Hematopoietic multipotent progenitor cell treated with erythropoietin and hydrocortisone succinate and interleukin-3 and kit ligand, for 8 days (in vitro differentiated cells): ENCODE measurements at places on chromosomes 3 and 15.

GRCh38 chr3:30155755-30156154, 450.6 kb upstream of the TGFBR2 start:
- no peak for DNase-seq

- no peak for DNase-seq
Observed at GRCh38 chr3:14359348-14359747, 43.1 kb upstream of the SLC6A6 start.

GRCh38 chr15:77853008-77853328, 220.3 kb upstream of the LINGO1 start:
- no peak for DNase-seq

DNA sequence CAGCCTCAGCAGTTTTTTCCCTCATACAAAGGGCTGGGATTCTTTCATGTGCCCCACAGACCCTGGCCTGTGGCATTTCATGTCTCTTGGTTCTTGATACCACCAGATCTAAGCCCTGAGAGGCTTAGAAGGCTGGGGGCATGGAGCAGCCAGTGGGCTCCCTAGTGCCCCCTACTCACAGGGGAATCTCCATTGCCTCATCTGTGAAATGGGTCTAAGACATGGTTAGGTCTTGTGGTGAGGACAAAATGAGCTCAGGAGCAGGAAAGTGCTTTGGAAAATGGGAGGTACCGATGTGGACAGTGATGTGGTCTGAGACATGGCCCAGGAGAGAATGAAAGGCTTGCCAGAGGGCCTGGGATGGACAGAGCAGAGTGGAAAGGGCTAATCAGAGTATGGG, 94.3 kb downstream of the SMAD6 start:
- no peak for DNase-seq

DNA sequence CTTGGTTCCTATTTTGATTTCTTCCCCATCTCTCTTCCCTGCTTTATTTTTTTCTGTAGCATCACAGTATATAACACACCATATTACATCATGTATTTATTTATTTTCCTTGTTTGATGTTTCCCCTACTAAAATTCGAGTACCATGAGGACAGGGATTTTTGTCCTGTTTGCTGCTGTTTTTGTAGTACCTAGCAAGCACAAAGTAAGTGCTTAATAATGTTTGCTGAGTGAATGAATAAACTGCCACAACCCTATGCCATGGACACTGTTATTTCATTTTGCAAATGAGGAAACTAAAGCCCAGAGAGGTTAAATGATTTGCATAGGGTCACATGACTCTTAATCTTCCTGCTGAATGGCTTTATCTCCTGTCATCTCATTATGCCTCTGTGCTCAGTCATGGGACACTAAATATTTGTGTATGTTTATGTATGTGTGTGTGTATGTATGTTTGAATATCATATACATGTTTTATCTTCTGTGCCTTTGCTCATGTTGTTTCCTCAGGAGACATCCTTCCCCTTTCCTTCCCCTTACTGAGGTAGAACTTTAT, 26.1 kb upstream of the MGA start:
- peak; percentile 16 for DNase-seq

- no peak for DNase-seq
Observed at GRCh38 chr3:72630327-72630968, 217.8 kb downstream of the SHQ1 start.

GRCh38 chr3:131540143-131540542, 37.4 kb upstream of the MRPL3 start:
- DNase-seq: no peak
